ENCODE measurements at places on chromosomes 1 and 21.

DNA sequence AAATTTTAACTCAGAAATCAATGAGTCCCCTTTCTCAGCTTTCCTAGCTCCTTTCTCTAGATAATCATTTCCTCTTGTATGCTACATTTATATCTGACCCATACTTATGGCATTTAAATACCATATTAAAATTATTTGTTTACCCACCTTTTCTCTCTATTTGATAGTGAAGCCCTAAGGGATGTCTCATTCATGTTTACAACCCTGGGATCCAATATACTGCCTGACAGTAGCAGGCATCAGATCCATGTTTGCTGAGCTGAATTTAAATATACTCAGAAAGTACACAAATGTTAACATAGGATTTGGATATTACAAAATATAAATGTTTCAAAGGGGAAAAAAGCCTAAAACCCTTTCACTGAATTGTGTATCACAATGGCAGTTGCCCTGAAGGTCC lies 26.5 kb downstream of the SCMH1 start:
- DNase-seq: no peak

- no peak for DNase-seq
Observed at GRCh38 chr1:76250271-76250670, 175.7 kb downstream of the ST6GALNAC3 start.

DNA sequence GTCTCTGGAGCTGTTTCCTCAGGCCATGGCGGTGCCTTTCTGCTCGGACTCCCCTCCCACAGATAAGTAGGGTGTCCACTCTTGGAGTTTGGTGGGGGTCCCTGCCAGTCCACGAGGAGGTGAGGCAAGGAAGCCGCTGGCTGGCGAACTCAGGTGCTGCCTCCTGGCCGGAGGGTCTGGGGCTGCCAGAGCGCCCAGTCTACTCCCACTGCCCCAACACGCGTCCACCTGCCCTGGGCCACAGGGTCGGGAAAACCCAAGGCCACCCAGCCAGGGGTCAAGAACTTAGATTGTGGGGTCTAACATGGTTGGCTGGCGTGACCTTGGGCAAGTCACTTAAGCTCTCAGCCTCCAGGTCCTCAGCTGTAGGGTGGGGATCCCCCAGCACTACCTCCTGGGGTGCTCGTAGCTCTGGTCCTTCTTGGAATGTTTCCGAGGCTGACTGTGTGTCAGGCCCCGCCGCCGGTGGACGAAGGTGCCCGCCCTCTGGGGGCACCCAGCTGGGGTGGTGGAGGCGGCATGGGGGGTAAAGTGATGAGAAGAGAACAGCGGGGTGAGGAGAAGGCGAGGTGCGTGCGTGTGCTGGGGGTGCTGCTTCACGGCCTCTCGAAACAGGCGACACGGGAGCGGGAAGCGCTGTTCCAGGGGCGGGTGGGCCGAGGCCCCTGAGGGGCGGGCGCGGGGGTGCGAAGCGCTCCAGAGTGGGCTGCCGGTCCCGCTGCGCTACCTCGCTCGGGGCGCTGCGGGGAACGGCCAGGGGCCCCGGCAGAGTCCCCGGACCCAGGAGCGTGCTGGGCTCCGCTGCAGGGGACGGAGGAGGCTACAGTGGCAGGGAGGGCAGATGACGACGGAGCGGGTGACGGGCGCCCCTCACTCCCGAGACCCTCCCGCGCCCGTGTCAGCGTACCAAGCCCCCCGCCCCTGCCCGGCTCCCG lies 1.2 kb downstream of the SH2D5 start:
- no peak for DNase-seq

- DNase-seq: no peak
Observed at GRCh38 chr1:50416553-50417453, 6.4 kb downstream of the DMRTA2 start.

DNA sequence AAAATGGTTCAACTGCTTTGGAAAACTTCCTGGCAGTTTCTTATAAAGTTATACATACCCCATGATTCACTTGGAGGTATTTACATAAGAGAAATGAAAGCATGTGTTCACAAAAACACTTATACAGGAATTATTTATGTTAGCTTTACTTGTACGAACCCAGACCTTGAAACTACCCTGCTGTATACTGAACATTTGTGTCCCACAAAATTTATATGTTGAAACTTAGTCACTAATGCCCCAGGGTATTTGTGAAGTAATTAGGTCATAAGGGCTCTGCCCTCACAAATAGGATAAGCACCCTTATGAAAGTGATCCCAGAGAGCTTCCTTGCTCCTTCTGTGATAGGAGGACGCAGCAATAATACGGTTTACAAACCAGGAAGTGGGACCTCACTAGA lies 42.7 kb upstream of the B3GALT2 start:
- DNase-seq: peak; percentile 59

DNA sequence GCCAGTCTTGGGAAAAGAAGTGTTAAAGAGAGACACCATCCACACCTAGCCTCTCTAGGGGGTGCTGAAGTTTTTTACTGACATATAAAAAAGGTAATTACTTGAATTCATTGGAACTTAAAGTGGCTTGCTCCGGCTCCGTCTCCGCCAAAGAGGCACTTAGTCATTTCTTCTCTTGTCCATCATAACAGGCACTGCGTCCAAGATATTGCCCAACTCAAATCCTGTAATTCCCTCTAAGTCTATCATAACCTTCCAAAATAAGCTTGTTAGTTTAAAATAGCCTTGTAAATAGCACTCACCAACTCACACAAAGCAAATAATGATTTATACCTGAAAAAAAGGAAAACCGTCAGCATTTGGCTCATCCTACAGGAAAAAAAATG lies 160.5 kb downstream of the ZBTB18 start:
- no peak for DNase-seq

DNA sequence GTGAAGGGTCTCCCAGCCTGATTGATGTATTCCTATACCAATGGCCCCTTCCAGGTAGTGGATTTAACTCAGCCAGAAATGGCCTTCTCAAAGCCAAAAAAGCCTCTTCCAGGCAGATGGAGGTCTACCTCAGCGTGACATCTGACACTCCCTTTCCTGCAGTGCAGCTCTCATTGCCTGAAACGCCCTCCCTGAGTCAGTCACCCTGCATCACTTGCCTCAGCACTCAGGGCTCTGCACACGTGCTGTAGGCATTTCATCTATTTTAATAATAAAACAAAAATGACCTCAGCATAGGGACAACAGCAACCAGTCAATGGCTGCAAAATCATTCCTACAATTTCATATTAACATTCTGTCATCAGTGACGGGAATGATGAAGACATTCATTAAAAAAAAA lies 64.4 kb upstream of the GJA5 start:
- DNase-seq: no peak

GRCh38 chr1:107276247-107276646 lies 135.4 kb downstream of the NTNG1 start:
- no peak for DNase-seq

- DNase-seq: peak; percentile 80
Observed at GRCh38 chr1:37892151-37893047, 33.0 kb upstream of the MTF1 start.
